Suppressor macrophage treated with lipopolysaccharide for 4 hours (primary cell): ENCODE measurements at places on chromosomes 4 and X.

GRCh38 chr4:13777341-13777740, 149.8 kb upstream of the BOD1L1 start:
- peak; percentile 6 for DNase-seq

- DNase-seq: peak; percentile 72
These were observed 20.1 kb upstream of the SASH3 start for GRCh38 chrX:129759576-129760061.

- no peak for DNase-seq
These were observed 1470.4 kb downstream of the ADGRL3 start for GRCh38 chr4:62670514-62670913.

- DNase-seq: no peak
These were observed 36.5 kb downstream of the TBC1D9 start for GRCh38 chr4:140719686-140720085.

DNA sequence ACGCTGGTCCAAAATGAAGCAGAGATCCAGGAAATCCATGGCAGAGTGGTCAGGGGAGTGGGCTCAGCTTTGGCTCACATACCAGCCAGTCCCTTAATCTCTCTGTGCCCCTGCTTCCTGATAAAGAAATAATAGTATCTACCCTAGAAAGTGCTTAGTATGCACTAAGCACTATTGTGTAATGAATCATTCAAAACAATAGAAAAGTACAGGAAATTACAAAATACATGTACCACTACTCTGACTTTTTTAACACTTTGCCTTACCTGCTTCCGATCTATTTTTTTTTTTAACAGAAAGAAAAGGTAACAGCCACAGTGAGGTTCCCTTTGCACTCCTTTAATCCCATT, 49.9 kb downstream of the TBC1D9 start:
- no peak for DNase-seq

DNA sequence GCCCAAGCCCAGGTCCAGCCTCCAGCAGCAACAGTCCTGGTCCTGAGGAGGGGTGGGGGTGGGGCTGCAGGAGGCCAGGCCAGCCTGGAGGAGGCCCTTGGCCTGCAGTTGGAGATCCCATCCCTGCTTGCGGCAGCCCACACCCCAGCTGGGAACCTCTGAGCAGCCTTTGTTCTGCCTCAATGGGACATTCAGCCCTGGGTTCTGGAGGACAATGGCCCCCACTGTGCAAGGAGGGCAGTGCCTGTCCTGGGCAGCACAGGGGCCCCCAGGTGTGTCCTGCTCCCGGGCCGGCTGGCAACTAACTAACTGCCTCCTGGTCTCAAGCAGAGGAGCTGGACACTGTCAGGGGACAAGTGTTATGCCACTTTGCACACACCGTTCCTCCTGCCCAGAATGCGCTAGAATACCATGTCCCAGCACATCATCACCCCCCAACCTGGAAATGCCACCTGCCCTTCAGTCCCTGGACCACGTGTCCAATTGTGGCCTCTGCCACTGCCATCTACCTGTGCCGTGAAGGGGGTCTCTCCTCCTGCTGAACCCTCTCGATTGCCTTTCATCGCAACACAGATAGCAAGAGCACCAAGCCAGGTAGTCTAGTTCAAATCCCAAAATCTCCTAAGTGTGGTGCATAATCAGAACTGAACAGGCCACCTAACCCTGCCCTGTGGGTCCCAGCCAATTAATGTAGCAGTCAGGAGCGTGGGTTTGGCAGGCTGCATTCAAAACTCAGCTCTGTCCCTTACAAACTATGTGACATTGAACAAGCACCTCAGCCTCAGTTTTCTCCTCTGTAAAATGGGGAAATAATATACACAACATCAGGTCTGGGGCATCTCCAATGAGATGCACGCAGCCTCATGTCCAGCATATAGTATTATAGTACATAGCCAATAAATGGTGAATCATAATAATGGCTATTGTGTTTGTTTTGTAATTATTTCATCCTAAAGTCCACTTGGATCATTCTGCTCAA, 8.8 kb downstream of the PPP2R2C start:
- DNase-seq: no peak
